ENCODE measurements at places on chromosomes 2 and 18. TPM values are rescaled to one million over a fixed set of nuclear protein-coding genes. Genes with fewer than 3 reads are reported as not detected.

STARD6 gene
- not detected for total RNA-seq

C18orf63 gene
- not detected for total RNA-seq

CDK15 gene
- total RNA-seq = 0.61 TPM

CABYR gene
- total RNA-seq = 14.0 TPM

IL18R1 gene
- total RNA-seq = not detected

MAP3K20 gene
- 0.76 TPM for total RNA-seq

TMEFF2 gene
- total RNA-seq = 23.9 TPM

CPO gene
- total RNA-seq = not detected

CDH20 gene
- 0.47 TPM for total RNA-seq

E2F6 gene
- total RNA-seq = 22.1 TPM

TSPYL6 gene
- 0.27 TPM for total RNA-seq

CD8B2 gene
- not detected for total RNA-seq

HK2 gene
- 8.1 TPM for total RNA-seq

PTGR3 gene
- total RNA-seq = 20.4 TPM

FBXO36 gene
- total RNA-seq = 3.4 TPM

FOXI3 gene
- 0.34 TPM for total RNA-seq

IL36B gene
- total RNA-seq = not detected

PTPRN gene
- total RNA-seq = 104 TPM

B4GALT6 gene
- 16.5 TPM for total RNA-seq

CCDC148 gene
- total RNA-seq = 1.8 TPM

ITGB6 gene
- not detected for total RNA-seq
